ENCODE measurements at places on chromosomes 12 and 14.

DNA sequence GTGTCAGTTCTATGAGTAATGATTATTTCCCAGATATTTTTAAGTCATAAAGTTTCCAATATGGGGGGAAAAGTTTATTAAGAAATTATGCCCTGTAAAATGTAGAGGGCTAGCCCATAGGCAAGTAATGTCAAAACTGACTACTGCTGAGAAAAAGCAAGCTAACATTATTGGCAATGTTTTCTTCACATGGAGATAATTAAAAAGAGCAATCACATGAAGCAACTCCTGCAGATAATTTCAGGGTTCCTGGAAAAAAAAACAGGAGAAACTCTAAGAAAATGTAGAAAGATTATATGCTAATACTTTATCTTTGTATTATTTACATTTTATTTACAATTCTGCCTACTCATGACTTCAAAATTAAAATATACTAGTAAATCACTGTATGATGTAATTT is 39.8 kb downstream of the PPP1R12A start:
- DNase-seq: no peak

GRCh38 chr14:101035466-101036225 is 132.1 kb upstream of the RTL1 start:
- no peak for DNase-seq

GRCh38 chr12:45762185-45763110 is 32.9 kb downstream of the ARID2 start:
- DNase-seq: no peak

GRCh38 chr12:123089631-123090353 is 61.1 kb downstream of the PITPNM2 start:
- DNase-seq: no peak

- no peak for DNase-seq
Observed at GRCh38 chr12:94813314-94813713, 163.0 kb upstream of the TMCC3 start.

DNA sequence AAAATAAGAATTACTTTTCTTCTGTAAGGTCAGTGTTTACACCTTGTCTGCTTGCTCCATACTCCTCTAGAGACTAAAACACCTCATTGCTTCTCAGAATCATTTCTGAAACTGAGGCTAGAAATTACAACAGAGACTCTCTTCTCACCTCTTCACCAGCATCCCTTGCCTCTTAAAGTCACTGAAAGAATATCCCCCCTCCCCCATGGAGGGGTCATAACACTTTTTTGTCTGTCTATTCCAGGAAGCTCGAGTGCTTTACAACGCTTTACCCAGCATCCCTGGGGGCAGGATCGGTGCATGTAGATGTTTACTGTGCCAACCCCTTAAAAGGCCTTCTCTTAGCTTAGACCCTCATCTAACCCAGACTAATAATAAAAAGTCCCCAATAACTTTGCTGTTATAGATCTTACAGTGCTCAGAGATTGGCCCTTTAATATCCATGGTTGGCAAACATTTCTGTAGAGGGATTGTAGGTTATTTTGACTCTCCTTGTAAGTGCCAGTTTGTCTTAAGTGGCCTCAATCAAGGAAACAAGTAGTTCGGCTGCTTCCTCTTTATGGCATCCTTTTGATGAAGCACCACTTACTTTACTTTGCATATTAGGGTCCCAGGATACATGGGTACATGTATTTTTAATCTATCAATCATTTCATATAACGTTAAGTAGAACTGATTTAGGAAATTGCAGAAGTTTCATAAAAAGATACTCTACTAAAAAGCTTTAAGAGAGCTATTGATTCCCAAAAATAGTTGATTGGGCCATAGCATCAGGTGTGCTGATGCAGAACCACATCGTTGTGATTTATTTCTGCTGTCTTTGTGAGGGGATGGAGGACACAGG is 29.3 kb downstream of the PRKCH start:
- DNase-seq: no peak

DNA sequence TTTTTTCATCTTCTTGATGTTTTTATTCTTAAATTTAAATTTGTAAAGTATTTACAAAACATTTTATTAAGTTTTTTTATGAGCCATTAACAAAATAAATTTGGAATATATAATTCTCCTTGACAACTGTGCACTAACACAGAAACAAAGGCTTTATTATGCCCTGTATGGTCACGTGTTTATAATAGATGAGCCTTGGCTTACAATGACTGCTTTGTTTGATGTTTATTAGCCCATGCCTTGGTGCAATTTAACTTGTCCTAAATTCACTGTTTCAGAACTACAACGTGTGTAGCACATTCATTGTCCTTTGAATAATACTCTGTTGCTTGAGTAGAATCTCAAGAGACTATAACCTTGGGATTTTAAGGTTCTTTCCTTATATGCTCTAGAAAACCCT is 59.8 kb downstream of the CNTN1 start:
- DNase-seq: no peak

- DNase-seq: no peak
Observed at GRCh38 chr14:88030079-88030478, 25.1 kb downstream of the GPR65 start.

DNA sequence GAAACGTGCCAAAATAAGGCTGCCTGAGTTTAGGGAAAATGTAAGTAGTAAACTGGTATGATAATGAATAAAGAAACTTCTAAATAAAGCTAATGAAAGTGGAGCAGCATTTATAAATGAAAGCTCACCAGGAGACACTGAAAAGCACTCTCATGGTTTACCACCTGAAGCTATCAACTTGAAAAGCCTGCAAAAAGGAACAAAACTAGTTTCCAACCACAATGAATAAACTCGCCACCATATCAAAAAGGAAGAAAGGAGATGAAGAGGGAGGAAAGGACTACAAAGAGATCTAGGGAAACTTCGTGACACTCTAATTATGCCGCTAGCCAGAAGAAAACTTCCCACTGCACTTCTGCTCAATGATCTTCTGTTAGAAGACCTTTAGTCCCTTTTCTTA is 66.7 kb downstream of the MED13L start:
- no peak for DNase-seq

- DNase-seq: no peak
Observed at GRCh38 chr14:23207146-23207540, 23.7 kb upstream of the SLC7A8 start.

DNA sequence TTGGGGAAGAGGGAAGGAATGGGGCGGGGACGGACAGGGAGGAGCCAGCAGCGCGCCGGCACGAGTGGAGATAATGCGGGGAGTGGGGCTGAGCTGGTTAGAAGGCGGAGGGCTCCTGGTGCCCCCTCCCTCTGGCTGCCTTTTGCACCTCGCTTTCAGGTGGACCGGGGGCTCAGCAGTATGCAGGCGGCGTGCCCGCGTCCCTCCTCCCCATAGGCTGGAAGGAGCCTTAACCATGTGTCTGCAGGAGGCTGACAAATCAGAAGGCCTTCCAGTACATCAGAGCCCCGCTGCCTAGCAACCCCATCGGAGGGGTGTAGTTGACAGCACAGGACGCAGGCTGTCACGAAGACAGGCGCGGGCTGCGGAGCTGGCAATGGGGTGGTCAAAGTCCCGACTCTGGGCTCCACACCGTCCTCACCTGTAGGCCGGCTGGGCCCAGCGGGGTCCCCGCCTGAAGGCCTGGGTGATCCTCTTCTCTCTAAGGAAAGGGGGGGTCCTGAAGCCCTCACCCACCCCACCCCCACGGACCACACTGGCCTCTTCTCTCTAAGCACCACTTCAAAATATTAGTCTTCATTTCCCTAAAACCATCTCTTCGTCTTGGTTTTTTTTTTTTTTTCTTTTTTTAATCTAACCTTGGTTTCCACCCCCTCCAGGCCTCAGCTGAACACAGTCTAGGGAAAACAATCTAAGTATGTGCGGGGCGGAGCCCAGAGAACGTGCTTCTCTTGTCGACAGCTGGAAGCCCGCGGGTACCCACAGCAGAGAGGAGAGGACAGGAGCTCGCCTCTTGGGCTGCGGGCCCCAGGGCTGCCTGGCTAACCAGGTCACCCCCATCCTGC is 44.5 kb downstream of the KDM2B start:
- no peak for DNase-seq

DNA sequence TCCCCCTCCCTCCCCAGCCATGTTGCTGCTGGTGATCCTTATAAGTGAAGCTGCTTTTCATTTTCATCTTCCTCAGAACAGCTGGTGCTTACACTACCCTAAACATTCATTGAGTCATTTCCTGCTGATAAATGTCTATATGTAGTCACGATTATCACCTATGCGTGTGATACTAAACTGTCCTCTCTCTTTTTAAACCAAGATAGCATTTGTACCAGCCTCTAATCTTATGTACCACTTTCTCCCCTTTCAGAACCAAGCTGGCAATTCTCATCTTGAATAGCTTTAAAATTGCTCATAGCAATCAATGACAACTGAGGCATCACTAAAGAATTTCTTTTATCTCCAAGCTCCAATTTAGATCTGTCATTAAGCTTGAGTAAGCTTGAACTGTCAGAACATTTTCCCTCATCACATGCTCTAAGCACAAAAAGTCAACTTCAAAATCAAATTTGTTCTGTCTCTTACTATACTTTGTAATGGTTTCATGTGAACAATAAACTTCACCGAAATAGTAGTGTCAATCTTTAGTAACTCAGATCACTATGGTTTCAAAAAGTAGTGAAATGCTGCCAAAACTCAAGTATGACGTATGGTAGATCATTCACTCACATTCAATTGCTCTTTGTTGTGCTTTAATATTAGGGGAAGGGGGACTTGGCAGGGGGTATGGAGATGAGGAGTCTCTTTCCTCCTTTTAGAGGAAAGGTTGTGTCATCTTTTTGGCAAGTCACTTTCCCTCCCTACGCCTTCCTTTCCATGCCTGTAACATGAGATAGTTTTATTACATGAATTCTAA is 178.1 kb upstream of the NOVA1 start:
- DNase-seq: no peak

GRCh38 chr12:85350356-85350755 is 70.3 kb downstream of the ALX1 start:
- DNase-seq: no peak

GRCh38 chr12:112716099-112717093 is 75.2 kb upstream of the RPH3A start:
- no peak for DNase-seq

- no peak for DNase-seq
Observed at GRCh38 chr14:24370748-24371147, 2.8 kb downstream of the NFATC4 start.

GRCh38 chr14:86640288-86640687 is 1110.3 kb downstream of the FLRT2 start:
- no peak for DNase-seq

- no peak for DNase-seq
Observed at GRCh38 chr12:116278279-116278626, 760 bp upstream of the MED13L start.

DNA sequence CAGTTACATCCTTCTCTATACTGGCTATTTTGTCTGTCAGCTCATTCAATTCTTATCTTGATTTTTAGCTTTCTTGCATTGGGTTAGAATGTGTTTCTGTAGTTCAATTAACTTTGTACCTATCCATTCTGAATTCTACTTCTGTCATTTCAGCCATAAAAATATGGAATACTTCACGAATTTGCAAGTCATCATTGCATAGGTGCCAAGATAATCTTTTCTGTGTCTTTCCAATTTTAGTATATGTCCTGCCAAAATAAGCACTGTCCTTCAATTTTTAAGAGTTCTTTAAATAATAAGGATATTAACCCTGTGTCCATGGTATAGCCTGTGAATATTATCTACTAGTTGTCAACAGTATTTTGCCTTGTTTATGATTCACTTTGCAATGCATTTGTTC is 665.7 kb upstream of the MDGA2 start:
- no peak for DNase-seq

DNA sequence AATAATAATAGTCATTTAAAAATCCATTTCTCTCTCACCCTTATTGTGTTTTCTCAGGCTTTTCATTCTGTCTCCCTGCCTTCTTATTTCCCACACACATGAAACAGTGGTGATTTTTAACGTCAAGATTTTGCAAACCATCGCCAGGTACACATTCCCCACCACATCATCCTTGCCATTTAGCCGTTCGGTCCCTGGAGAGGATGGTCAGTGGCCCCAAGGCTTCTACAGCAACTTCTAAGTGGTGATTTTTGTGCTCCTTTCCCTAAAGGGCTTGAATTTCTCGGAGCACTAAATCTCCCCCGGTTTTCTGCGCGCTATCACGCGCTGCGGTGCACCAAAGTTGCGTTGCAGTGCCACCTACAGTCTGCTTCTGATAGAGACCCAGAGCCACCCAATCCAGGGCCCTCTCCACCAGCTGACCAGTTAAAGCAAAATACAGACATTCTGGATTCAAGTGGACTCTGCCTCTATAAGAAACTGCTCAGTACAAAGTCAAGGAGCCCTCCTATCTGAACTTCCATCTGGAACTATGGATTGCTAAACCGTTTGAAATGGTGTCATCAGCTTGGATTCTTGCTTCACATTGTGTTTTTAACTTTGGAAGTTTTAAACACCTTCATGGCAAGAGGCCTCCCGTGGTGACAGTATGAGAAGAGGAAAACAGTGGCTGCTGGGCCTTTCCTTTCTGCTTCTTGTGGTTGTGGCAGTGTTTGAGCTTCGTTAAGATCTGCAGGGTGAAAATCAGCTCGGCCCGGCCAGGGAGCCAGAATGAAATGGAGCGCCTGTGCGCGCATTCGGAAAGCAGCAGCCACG is 234.0 kb downstream of the SPTSSA start:
- no peak for DNase-seq

- no peak for DNase-seq
Observed at GRCh38 chr12:51547606-51548005, 43.4 kb upstream of the SCN8A start.

DNA sequence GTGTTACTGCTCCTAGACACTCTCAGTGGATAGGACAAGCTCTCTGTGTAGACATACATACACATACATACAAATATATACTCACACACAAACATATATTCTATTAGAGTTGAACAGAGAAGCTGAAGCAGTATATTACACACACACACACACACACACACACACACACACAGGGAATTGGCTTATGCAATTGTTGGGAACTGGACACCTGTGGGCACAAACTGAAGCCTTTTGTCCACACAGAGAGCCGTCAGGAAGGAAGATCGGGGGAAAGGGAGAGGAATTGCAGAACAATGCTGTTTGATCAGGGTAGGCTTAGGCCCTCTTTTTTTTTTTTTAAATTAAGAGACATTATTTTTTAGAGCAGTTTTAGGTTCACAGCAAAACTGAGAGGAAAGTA is 180.7 kb upstream of the DDHD1 start:
- no peak for DNase-seq

DNA sequence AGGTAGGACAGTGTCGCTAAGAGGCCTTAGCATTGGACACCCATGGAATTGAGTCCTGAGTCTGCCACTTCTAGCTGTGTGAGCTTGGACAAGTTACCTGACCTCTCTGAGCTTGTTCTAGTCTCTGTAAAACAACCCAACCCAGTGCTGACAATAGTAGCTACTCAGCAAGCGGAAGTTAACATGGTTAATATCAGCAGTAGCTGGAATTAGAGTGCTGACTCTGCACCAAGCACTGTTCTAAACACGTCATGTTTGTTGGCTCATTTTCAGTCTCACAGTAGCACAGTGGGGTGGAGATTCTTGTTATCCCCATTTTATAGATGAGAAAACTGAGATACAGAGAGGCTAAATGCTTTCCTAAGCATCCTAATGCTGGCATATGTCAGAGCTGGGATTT is 47.5 kb upstream of the RIN3 start:
- DNase-seq: no peak

DNA sequence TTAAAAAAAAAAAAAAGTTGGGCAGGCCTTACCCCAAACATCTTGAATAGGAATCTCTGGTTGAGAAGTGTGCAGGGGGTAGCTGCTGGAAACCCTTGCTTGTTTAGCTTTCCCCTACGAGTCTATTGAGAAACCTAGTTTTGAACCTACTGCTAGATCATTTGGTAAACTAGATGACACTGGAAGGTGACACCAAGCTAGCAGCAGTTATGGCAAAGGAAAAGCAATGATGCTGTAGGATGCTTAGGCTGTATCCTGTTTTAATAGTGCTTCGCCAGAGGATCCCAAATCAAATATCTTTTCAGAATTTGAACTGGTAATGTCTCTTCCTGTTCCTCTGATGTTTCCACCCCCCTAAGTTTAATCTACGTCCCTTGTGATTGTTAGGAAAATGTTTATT is 5.5 kb upstream of the PCED1B start:
- DNase-seq: no peak

All from stimulated activated CD4-positive, alpha-beta T cell treated with anti-CD3 and anti-CD28 coated beads, TNF-alpha, amount 100 ng/mL, for 1 hour (primary cell).